ENCODE measurements at places on chromosomes 16 and 17.

DNA sequence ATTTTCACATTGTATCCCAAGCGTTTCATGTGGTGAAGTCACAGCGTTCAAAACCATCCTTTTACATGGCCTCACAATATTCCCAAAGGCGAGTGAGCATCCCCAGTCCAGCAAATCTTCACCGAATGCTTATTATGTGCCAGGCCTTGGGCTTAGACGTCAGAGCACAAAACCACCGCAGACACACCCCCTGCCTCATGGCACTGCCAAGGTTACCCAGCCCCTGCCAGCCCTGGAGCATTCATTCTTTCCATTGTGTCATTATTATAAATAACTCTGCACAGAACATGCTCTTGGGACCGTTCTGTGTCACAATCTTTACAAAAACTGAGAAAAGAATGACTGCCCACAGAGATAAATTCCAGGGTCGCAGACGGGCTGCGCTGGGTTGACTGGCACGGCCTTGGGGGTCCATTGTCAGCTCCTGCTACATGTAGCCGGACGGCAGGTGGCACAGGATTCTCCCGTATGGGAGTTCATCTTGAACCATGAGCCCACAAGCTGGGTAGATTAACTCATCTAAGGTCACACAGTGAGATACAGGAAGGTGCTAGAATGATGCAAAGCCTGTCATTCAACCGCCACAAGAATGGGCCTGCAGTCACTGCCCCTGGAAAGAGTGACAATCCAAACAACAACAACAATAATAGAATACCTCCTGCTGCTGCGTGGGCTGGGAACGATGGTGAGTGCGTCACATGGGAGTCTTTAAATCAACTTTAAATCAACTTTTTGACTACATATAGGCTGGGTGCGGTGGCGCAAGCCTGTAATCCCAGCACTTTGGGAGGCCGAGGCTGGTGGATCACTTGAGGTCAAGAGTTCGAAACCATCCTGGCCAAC, 4.5 kb upstream of the NECAB2 start:
- no peak for DNase-seq

DNA sequence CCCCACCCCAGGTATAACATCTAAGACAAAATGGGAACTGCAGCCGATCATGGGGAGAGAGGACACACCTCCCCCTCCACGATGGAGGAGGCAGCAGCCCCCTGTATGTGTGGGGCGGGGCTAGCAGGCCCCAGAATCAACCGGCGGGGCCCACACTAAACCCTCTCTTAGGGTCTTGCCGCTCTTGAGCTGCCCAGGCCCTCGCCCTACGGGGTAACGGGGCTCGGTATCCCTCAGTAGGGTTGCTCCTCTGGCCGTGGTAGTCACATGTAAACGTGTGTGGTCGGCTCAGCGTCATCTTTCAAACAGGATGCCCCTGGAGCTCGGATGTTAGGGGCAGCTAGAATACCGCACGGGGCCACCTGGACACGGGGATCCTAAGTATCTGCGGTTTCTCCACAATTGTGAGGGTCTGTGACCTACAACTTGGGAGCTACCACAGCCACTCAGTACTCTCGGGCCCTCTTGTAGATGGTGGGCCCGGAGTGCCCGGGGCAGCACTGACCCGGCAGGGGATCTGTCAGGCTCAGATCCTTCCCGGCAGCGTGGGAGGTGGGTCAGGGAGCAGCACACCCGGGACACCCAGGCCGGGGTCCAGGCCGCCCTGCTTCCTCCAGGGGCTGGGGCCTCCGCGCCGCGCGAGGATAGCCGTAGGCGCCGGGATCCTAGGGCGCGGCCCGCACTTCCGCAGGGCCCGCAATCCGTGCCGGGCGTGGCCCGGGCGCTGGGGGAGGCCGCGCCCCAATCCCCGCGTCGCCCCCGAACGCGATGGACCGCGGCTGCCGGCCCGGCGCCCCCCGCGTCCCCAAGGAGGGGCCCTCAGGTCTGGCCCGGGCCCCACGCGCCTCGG, 781 bp downstream of the ARHGDIA start:
- DNase-seq: peak; percentile 27

- DNase-seq: no peak
Measured at GRCh38 chr17:44384823-44385286, 4.6 kb downstream of the ITGA2B start.

- DNase-seq: no peak
Measured at GRCh38 chr17:45414990-45415881, 17.4 kb downstream of the ARHGAP27 start.

GRCh38 chr16:71526111-71526631, at the start of gene CHST4:
TSS of gene CHST4 (plus strand) at chr16:71526426. CDS start at chr16:71536678, 10,252 bp downstream.
- DNase-seq: no peak

DNA sequence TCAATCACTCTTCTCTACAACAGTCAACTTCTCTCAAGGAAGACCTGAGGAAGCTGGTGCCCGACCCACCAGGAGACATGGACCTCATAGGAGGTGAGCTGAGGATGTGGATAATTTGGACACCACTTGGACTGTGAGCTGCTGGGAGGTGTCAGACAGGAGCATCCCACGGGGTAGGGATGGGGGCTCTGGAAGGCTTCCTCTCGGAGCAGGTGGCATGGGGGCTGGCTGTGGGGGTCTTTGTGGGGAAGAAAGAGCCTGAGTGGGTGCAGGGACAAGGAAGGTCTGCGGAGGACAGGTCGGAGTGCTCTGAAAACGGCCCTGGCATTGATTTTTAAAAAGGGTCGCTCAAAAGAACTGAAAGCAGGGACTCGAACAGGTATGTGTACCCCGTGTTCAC, 64.0 kb downstream of the TBC1D16 start:
- DNase-seq: no peak

DNA sequence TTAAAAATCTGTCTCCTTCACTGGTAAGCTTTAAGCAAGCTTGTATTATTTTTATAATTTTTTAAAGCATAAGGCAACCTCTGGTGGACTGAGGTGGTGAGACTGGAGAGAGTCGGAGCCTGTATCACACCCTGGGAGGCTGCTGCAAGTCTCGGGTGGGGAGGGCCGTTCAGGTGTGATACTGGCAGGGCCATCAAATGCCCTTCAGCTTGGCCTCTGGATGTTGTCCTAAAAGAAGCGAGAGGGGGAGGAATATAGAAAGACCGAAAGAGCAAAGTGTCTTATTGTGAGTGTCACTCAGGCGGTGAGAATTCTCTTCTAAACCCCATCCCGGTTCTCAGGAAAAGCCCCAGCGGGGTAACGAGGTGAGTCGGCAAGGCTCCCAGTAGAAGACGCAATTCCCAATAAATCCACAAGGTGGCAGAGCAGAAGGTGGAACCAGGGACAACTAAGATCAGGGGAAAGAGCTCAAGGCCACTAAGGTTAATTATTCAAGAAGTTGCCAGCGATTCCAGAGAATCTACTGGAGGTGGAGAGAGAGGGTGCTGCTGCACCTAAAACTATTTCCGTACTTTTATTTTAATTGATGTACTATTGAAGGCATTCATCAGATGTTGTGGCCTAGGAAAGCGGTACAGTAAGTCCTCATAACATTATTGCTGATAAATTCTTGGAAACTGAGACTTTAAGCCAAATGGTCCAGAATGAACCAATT, 14.1 kb downstream of the C17orf67 start:
- DNase-seq: peak; percentile 86

DNA sequence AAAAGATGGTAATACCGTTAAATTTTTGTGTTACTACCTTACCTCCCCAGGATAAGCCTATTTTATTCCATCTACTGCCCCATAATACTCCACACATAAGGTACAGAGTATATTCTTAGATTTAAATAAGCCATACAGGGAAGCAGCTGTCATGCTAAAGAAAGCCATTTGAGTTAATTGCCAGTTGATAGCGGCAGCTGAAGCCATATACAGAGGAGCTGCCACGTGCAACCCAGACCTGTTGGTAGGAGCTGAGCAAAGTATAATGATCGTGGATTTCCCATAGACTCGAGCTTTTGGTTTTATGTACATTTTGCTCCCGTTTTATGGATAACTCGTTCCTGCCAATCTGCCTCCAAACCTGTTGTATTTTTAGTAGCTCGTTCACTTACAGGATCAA, 12.0 kb downstream of the CPSF4L start:
- DNase-seq: no peak

DNA sequence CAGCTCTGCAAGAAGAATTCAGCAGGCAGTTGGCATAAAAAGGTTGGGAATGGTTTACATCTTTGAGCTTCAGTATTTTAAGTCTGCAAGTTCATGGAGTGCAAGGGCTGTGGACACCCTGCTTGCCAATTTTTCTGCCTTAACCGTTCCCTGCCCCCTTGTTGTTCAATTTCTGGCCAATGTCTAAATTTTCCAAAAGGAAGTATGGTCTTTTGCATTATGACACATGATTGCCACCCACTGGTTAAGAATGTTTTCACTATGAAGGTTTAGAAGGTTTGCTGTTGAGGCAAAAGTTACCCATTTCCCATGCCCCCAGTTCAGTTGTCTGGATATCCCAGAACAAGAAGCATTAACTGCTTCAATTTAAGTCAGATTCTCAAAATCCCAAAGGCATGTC, 441.9 kb downstream of the CDH13 start:
- no peak for DNase-seq

DNA sequence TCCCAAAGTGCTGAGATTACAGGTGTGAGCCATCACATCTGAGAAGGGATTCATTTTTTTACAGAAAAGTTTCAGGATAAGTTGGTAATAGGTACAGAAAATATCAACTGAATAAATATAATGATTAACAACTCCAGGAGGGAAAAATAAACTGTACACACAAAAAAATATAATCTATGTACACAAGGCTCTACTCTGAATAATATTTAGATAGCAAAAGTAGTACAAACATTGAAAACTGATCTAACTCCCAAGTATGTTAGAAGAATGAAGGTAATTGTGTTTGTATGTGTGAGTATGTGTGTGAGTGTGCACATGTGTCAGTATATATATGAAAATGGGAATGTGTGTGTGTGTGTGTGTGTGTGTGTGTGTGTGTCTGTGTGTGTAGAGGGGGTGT, 20.4 kb downstream of the TUBD1 start:
- DNase-seq: no peak
